NCI-H524 (cell line): ENCODE measurements at places on chromosomes 3 and 15.

DNA sequence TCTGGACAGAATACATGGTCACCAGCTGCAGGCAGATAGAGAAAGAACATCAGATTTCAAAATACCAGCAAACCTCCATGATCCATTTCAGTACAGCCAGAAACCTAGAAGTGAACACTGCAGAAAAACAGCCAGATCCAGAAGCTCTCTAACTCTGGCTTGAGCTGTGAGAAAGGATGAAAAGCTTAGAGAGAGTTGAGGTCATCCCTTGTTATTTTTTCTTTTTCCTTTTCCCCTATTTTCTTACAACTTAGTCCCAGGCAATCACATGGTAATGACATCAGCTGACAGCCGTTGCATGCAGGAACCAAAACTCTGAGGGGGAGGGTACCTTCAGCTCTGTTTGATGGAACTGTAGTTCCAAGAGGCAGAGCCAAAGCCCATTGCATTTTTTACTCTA, 113.2 kb downstream of the TCF12 start:
- no peak for DNase-seq

DNA sequence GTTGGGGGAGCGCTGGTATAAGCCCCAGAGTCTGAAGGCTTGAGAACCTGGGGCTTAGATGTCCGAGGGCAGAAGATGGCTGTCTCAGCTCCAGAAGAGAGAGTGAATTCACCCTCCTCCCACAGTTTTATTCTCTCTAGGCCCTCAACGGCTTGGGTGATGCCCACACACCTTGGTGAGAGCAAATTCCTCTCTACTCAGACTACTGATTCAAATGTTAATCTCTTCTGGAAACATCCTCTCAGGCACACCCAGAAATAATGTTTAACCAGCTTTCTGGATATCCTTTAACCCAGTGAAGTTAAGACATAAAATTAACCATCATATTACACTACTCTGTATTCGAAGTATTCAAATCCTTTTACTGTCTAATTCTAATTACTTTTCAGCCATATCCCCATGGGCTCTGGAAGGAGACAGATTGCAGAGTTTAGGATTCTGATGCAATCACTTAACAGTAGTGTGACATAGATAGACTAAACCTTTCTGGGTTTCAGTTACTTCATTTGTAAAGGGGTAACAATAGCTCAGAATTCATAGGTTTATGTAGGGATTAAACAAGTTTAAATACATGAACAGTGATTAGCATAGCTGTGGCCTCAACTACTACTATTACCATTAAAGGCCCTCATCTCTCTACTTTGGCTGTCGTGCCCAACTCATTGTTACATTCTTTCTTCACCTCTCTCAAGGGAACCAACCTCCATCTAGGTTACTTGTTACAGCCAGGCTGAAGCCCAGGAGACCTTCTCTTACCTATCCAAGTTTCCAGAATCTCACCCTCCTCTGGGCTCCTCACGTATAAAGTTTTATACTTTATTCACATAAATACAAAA, 25.7 kb upstream of the ANO10 start:
- DNase-seq: no peak

- DNase-seq: no peak
Observed at GRCh38 chr3:141421639-141422319, 53.5 kb downstream of the ZBTB38 start.

GRCh38 chr3:48431224-48432029, 1.5 kb upstream of the PLXNB1 start:
- no peak for DNase-seq

GRCh38 chr15:50880651-50881114, 27.8 kb upstream of the AP4E1 start:
- no peak for DNase-seq

DNA sequence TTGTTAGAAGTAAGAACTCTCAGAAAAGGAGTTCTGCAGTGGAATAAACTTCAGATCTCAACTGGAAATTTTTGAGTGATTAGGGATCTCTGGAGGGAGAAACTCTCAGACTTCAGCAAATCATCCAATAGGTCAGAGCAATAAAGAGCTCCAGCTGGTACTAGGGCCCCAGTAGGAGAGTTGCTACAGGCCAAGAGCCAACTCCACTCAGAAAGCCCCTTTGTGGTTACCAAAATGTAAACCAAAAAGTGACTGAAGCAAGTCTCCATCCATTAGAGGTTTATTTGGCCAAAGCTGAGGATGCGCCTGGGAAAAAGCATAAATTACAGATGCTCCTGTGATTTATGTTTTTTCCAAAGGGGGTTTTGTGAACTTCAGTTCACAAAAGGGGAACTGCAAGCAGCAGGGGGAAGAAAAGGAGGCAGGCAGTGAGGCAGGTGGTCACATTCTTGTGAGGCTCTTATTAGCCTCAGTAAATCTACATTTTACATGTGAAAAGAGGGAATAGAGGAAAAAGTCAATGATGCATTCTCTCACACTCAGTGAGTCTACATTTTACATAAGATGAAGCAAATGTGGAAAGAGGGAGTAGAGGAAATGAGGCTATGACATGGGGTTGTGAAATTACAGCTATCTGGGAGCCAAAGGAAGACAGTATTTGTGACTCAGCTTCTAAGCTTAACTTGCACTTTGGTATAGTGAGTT, 92.4 kb upstream of the DAZL start:
- no peak for DNase-seq

DNA sequence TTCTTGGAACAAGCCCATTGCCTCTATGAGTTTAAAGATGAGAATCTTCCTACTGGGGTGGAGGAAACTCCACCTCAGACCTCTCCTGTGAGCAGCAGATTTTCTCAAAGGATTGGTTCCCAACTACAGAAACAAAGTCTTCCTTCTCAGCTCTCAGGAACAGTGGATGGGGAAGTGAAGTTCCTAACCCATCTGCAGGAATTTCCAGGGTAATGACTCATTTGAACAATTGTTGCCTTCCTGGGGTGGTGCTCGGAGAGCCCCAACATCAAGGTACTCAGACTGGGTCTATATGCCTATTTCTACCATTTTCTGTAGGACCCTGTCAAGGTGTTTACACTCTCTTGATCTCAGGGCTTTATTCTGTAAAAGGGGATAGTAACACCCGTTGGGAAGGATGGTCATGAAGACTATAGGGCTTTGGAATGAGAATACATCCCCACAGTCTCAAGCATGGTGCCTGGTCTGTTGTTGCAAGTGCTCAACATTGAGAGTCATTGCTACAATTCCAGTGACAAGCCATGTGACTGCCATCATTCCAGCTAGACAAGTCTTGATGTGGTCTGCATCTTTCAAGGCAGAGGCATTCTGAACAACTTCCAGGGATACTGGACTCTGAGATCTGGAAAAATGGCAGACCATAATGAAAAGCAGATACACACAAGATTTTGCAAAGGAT, 33.0 kb downstream of the TRIM42 start:
- no peak for DNase-seq

DNA sequence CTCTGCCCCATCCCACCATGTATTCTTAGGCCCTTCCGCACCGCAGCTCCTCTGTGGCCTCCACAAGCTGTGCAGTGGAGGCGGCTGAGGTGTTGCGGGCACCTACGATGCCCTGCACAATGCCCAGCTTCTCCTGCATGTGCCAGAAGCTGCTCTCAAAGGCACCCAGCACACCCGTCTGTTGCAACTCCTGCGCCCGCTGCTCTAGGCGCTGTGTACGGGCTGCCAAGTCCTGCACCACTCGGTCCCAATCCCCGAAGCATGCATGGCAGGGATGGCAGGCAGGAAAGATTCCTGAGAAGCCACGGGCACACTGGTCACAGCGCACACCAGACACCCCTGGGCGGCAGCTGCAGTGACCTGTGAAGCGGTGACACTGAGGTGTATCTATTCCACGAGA, 3.1 kb upstream of the USP19 start:
- no peak for DNase-seq

GRCh38 chr3:47365213-47366153, 15.3 kb upstream of the PTPN23 start:
- DNase-seq: no peak

GRCh38 chr15:33639978-33640377, 328.3 kb upstream of the CHRM5 start:
- DNase-seq: peak; percentile 93

GRCh38 chr3:59764171-59764570, 714.3 kb upstream of the CFAP20DC start:
- DNase-seq: no peak

GRCh38 chr15:37125143-37125542, 24.8 kb upstream of the MEIS2 start:
- no peak for DNase-seq

DNA sequence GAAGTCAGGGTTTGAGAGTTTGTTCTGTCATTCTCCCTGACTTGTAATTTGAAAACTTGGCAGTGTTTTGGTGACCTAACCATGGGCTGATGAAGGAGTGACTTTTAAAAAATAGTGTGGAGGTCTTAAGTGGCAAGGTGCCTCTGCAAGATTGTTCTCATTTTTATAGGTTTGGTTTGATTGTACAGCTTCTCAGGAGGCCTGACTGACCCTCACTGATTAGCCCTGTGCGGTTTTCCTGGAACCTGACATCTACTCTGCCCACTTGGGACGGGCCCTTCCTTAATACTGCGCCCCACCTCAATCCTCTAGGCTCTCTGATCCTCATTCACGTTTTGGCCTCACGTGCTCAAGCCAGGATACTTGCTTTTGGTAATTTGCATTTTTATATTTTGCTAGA, 2.8 kb downstream of the UBE2E1 start:
- DNase-seq: no peak
